ENCODE measurements at places on chromosomes 7 and 10.
A peak's percentile ranks its signal among the peaks of the same experiment; 100 is the strongest.

DNA sequence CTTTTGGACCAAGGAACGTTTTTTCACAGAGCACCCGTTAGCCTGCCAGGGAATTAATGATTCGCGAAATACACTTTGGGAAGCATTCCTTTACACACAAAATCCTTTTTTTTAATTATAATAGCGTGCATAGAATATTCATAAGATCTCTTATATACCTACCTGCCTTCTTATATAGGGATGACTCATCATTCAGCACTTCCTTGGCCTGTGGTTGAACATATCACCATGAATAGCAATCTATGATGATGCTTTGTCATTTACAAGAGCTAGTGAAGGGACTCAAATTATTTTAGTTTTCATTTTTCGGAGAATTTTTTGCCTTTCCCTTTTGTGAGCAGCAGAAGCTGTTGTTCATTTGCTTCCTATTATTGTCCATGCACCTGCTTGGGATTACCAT is 97.0 kb downstream of the CDH23 start:
- no peak for DNase-seq

DNA sequence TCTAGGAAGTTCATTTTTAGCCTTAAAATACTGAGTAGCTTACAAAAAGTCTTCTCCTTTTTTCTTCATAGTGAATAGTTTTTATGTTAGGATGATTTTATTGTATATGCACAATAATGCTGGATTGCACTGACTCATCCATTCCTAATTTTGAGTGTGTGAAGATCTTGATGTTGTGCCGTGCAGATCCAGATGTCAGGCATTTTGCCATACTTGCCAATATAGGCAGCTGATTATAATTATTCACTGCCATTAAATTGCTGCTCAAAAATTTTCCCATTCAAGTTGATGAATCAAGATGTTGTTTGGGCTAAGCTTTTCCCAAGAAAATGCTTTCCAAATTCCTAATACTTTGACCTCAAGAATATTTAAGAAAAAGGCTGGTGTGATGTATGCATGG is 218.3 kb downstream of the AHR start:
- DNase-seq, result no peak

DNA sequence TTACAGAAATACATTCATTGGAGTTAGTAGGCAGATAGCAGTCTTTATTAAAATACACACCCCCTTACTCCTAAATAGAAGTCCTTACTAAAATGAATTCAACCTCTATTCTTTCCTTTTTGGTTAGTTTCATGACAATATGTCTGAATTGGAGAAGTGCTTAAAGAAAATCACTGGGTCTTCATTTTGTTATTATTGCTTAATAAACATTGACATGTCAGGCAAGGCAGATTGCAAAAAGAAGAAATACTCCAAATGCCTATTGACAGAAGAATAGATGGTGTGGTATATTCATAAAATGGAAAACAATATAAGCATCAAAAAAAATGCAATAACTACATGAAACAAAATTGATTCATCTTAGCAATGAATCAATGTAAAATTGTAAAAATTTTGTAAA is 135.5 kb downstream of the TMEM26 start:
- DNase-seq, result no peak

- peak; percentile 72 for DNase-seq
Observed at GRCh38 chr10:8026349-8027259, 27.9 kb upstream of the GATA3 start.

GRCh38 chr10:108757946-108758345 is 1165.4 kb downstream of the XPNPEP1 start:
- DNase-seq, result no peak

GRCh38 chr7:32336726-32337125 is 153.5 kb downstream of the LSM5 start:
- DNase-seq, result no peak

DNA sequence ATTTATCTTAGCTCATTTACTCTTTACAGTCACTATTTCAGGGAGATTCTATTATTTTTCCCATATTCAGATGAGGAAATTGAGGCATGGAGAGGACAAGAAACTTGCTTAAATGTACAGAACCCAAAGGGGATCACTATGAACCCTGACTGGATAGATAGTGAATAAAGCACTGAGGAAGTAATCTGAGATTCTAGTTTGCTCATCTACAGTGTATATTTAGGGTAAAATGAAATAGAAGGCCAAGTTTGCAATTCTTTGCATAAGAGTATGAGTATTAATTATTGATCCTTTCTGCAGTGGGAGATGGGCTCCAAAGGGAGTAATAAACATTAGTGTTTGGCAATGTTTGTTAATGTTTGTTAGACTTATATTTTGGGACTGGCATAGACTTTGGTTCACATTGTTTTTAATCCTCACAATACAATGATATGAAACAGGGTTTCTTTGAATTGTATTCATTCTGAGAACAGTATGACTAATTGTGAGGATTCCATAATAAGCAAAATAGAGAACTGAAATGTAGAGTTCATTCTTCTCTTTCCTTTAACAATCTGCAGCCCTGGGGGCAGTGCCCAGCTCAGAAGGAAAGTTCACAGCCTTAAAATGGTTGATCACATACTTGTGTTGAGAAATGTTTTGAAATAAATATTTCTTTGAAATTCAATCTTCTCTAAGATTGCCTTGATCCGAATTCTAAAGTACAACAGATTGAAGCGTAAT is 131.0 kb upstream of the ZNF804B start:
- no peak for DNase-seq

GRCh38 chr7:3588341-3588740 is 287.3 kb downstream of the SDK1 start:
- no peak for DNase-seq

GRCh38 chr7:127817466-127817865 is 165.5 kb downstream of the SND1 start:
- no peak for DNase-seq

DNA sequence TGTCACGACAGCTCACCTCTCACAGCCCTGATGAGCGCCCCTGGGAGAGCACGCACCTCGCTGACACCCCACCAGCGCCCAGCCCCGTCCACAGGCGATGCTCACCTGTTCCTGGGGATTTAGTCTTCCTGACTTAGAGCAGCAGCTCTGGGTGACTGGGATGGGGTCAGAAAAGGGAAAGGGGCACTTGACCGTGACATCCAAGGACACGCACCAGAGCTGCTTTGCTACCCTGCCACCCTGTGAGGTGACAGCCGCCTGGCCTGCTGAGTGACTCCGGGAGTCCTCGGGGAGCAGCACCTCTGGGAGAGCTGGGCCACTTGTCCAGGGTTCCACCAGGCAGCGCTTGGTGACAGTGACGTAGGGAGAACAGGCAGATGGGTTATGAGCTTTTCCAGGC is 148.2 kb downstream of the PRKAG2 start:
- no peak for DNase-seq

DNA sequence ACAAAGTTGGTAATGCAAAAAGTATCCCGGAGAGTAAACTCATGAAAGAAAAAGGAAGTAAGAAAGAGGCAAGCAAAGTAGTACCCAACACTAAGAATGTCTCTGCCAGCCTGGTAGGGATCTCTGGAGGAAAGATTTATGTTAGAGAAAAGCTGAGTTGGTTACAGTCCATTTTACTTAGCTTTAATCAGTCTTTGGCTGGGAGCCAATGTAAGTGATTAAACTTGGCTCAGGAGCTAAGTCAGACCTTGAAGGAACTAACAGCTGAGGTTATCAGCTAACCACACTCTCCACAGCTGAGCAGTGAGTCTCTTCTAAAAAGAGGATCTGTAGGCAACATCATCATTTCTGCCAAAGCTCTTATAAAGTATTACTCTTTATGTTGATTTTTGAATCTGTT is 148.0 kb downstream of the ANKRD7 start:
- no peak for DNase-seq

DNA sequence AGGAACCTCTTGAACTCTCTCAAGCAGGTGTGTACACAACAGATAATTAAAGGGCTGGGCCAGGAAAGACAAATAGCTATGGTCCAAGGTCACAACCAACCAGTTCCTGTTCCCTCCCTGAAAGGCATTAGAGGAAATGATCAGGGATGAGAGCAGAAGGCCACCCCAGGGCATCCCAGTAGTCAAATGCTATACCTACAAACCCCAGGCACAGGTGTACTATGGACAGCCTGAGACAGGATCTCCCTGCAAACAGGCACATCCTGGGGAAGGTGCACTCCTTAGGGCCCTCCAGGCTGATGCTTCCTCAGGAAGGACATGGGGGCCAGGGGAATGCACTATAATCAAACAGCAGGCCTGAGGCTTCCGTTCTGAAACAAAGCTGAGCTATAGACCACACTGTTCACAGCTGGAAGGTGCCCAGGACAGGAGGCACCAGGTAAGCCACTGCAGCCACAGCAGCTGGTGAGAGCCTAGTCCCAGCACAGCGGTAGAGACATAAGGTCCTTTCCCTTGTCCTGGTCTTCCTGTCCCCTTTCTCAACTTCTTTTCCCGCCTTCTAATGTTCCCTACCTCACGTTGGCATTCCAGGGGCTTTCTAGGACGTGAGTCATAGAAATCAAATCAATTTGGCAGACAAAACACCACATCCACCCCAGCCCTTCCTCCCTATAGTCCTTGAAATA is 13.3 kb downstream of the PARP12 start:
- peak; percentile 39 for DNase-seq

GRCh38 chr10:30284865-30285594 is 64.0 kb downstream of the MTPAP start:
- no peak for DNase-seq

DNA sequence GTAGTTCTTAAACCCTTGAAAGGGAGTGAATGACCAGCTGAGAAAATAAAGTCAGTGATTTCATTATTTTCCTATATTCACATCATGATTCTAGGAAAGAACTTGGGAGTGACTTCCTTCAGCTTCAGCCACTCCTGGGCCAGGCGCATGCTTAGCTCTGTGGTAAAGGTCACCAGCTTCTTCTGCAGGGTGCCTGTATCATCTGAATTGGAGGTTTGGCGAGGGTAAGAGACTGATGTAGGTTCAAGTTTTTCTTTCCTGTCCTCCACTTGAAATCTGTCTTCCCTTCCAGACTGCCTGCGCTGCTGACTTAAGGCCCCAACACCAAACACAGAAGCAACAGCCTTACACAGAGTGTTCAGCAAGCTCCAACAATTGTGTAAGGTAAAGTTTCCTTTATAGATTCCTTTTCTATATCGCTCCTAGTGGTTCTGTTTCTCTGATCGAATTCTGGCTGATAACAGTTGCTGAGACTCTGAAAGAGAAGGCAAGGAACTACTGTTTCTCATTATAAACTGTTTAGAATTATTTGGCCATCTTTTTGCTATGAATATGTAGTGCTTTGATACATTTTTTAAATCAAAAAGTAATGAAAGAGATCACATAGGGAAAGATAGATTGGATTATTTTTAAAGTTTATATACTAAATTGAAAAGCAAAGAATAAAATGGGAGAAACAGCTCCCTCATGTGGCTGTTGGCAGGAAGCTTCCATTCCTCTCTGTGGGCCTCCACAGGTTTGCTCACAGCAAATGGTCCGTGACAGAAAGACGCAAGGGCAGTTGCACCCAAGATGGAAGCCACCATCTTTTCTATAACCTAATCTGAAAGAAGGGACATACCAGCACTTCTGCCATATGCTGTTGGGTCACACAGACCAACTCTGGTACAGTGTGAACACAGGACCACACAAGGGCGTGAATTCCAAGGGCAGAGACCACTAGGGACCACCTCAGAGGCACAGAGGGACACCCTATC is 14.0 kb downstream of the GATAD1 start:
- no peak for DNase-seq

GRCh38 chr10:111360260-111360925 is 283.6 kb downstream of the ADRA2A start:
- DNase-seq, result peak; percentile 50

- peak; percentile 68 for DNase-seq
Observed at GRCh38 chr7:3893151-3893788, 592.2 kb downstream of the SDK1 start.

DNA sequence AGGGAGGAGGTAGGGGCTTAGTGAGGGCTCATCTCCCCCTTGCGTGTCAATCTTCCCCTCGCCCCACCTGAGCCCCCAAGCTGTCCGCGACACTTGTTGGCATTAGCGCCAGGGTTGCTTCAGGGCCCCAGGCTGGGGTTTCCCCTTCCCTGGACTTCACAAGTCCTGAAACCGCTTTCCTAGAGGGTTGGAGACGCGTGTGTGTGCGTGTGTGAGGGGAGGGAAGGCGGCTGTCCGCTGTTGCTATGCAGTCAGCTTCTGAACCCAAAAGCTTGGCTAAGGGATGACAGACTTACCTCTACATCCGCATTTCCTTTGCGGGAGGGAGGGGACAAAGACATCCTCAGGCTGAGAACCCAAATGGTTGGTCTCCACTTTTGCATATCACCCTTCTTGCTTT is 803 bp downstream of the GOLGA7B start:
- DNase-seq, result no peak

DNA sequence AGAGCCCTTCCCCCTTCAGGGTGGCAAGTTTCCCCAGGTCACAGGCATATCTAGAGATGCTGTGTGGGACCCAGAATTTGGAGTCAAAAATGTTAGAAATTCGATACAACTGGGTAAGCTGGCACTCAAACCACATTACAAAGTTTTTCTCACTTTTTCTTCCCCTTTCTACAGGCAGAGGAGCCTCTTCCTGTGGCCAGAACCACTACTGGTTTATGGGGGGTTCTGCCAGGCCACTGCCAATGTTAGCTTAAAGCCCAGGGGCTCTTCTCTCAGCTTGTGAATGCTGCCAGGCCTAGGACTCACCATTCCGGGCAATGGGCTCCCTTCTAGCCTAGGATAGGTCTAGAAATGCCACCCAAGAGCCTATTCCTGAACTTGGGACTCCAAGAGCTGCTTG is 617.9 kb upstream of the PHF14 start:
- DNase-seq, result no peak

DNA sequence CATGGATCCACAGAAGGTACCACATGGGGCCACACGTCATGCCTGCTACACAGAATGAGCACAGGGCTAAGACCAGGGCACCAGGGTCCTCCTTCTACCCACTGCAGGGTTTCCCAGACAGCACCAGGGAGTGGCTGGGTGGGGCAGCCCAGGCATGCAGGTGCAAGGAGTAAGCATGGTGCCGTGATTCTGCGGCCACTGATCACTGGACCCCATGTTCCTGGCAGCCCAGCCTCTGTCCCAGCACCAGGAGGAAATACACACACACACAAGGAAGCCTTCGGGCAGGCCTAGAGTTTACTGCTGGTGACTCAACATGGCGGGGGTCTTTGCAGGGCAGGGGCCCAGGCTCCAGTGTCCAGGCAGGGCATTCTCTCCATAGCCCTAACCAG is 13.9 kb downstream of the ATP6V1F start:
- no peak for DNase-seq

- no peak for DNase-seq
Observed at GRCh38 chr7:26865094-26865388, 651 bp upstream of the SKAP2 start.

GRCh38 chr10:117221156-117221711 is 19.7 kb upstream of the SLC18A2 start:
- no peak for DNase-seq

DNA sequence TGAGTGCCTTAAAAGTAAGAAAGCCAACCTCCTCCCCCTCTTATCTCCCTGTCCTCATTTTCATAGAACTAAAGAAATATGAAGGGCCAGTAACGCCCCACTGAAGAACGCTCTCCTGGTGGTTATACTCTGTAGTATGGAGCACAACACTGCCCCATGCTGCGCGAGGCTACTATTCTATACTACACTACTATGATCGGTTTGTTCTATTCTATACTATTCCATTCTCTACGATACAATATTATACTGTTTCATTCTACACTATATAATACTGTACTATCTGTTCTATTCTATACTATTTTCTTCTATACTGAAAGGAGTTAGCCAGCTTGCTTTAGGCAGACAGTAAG is 34.8 kb downstream of the DIP2C start:
- no peak for DNase-seq

GRCh38 chr7:158740013-158740656 is 35.5 kb upstream of the NCAPG2 start:
- DNase-seq, result peak; percentile 93

GRCh38 chr7:117017702-117018266 is 64.5 kb downstream of the ST7 start:
- no peak for DNase-seq

GRCh38 chr10:72186258-72186981 is 29.4 kb upstream of the ANAPC16 start:
- no peak for DNase-seq
